SK-N-SH (cell line): ENCODE measurements at places on chromosomes 2 and 18. TPM values are rescaled to one million over a fixed set of nuclear protein-coding genes. Genes with fewer than 3 reads are reported as not detected.

Gene KIF5C
- polyA plus RNA-seq: 3.9 and 4.7 TPM in 2 replicates

Gene C2orf78
- polyA plus RNA-seq: 0.02 and 0.06 TPM in 2 replicates

Gene TEKT4
- not detected in 2 replicates for polyA plus RNA-seq

Gene AMER3
- under 0.01 and 0.03 TPM in 2 replicates for polyA plus RNA-seq

Gene B3GNT7
- 0.05 and 0.12 TPM in 2 replicates for polyA plus RNA-seq

Gene GEN1
- 5.3 and 7.8 TPM in 2 replicates for polyA plus RNA-seq

Gene RNF152
- polyA plus RNA-seq: 6.6 and 7.9 TPM in 2 replicates

Gene NETO1
- polyA plus RNA-seq: not detected in 2 replicates

Gene PRSS56
- polyA plus RNA-seq: not detected in 2 replicates

Gene LTBP1
- polyA plus RNA-seq: 467 and 564 TPM in 2 replicates

Gene AMMECR1L
- 11.0 and 12.6 TPM in 2 replicates for polyA plus RNA-seq

Gene C1QL2
- polyA plus RNA-seq: not detected in 2 replicates

Gene GREB1
- polyA plus RNA-seq: 2.7 and 2.9 TPM in 2 replicates

Gene TET3
- polyA plus RNA-seq: 1.6 TPM in 2 replicates

Gene TMEM200C
- not detected in 2 replicates for polyA plus RNA-seq

Gene SNRPD1
- polyA plus RNA-seq: 21.0 and 24.6 TPM in 2 replicates

Gene AGXT
- polyA plus RNA-seq: not detected in 2 replicates

Gene SRD5A2
- polyA plus RNA-seq: not detected in 2 replicates

Gene FOXD4L1
- polyA plus RNA-seq: 0.10 and 0.13 TPM in 2 replicates

Gene GAD1
- 0.20 and 0.63 TPM in 2 replicates for polyA plus RNA-seq
